ENCODE measurements at places on chromosomes 5 and 9.
A peak's percentile ranks its signal among the peaks of the same experiment; 100 is the strongest.

DNA sequence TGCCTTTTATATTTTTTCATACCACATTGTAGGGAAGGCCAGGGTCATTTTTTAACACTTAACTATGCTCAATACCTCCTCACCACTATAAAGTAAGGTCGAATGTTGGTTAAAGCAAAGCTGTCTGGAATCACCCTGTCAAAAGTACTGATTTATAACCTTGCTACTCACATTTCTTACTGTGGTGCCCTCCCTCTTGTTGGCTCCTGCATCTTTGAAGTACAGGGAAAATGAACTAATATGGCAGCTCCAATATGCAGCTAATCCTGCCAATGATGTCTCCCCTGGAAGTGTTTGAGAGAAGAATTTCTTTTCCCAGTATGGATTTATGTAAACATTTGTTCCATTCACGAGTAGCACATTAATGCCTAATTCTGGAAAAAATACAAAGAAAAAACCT is 108.4 kb upstream of the RPS23 start:
- DNase-seq, result peak; percentile 46

DNA sequence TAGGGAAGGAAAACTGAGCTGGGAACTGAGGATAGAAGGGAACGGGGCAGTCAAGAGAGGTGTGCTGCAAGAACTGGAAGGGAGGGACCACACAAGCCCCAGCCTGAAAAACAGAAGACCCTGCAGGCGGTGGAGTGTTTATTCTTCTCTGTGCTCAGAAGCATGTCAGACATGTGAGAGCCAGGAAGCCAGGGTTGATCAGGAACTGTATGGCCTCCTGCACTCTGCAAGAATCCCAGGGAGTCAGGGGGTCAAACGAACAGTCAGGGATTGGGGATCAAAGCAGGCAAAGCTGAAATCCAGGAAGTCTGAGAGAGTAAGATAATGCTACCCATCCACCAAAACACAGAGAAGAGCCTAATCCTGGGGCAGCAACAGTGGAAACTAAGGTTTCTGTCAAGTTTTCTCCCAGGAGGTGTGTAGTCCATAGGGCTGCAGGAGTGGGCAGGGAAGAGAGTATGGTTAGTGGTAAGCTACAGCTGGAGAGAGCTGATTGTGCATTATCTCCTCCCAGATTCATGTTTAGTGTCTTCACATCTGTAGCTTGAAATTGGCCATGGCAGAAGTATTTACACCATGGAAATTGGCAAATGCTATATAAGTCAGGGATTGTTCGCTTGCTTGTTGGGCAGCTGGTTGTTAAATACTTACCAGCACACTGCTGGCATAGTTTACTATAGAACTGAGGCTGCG is 115.4 kb upstream of the SLC44A1 start:
- DNase-seq, result no peak

DNA sequence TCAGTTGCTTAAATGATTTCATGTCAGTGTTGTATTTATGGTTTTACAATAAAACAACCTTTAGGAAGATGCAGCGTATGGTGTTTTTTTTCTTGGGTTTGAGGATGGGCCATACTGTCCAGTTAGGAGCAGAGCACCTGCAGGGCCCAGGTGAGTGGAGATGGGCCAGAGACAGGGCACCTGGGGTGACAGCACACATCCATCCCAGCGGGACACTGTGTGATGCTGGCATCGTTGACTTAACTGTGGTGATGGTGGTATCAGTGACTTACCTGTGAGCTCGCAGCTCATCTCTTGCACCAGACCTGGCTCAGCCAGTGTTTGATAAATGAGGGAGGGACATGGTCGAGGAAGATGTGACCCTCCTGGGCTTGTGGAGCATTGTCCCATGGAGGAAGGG is 21.6 kb downstream of the AMBP start:
- DNase-seq, result no peak

DNA sequence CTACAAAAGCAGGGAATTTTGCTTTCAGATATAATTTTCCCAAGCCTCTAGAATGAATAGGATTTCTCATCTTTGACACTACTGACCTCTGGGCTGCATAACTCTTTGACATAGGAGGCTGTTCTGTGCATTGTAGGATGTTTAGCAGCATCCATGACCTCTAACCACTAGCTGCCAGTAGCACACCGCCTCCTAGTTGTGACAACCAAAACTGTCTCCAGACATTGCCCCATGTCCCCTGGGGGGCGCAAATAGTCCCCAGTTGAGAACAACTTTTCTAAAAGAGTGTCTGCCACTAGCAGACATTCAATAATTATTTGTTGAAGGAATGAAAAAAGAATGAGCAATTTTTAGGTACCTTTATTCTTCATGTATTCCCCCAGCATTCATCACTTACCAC is 51.8 kb downstream of the POU4F3 start:
- no peak for DNase-seq

- no peak for DNase-seq
Observed at GRCh38 chr5:119078861-119079260, 8.0 kb downstream of the DMXL1 start.

- no peak for DNase-seq
Observed at GRCh38 chr5:59234236-59234635, 651.4 kb downstream of the RAB3C start.

GRCh38 chr9:107933097-107933496 is 443.5 kb upstream of the KLF4 start:
- DNase-seq, result no peak

DNA sequence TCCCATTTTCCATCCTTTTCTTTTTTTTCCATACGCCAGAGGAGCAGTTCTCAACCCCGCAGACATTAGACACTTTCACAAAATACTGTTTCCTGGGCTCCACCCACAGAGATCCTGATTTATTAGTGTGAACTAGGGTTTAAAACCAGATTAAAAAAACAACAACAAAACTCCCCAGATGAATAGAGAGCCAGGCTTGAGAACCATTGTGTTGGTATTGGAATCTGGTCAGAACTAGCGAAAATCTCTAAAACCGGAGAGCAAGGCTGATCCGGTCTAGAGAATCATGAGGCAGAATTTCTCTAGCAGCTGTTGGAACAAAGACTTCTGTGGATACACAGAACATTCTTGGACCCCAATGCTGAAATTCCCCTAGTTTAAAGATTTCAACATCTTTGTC is 173.0 kb downstream of the PCSK1 start:
- no peak for DNase-seq

DNA sequence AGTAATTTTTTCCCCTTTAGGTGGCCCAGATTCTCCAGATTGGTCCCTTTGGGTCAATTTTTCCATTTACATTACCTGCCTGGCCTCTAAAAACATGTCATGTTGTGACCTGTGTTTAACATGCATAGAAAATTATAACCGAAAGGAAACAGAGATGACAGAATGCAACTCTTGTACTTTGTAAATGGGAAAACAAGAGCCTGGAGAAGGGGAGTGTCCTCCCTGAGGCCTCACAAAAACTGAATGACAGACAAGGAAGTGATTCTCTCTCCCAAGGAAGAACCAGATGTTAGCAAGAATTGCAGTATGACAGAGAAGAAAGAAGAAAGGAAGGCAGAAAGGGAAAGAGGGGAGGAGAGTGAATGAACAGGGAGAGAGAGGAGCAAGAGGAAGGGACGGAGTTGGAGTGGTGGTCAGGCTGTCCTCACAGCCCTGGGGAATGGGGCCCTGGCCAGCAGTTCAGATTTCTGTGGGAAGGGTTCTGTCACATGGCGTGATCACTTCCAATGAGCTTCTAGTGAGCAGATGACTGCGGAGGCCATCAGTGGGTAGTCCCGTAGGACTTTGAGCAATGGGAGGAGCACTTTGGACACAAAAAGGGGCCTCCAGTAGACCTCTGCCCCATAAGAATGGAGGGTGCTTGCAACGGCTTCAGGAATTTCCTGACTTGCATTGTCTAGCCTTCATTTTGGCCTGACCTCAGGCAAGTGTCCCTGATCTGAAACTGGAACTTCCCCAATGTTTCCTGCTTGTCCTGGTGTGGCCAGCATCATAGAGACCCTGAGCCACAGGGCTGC is 31.6 kb downstream of the ABLIM3 start:
- DNase-seq, result no peak

DNA sequence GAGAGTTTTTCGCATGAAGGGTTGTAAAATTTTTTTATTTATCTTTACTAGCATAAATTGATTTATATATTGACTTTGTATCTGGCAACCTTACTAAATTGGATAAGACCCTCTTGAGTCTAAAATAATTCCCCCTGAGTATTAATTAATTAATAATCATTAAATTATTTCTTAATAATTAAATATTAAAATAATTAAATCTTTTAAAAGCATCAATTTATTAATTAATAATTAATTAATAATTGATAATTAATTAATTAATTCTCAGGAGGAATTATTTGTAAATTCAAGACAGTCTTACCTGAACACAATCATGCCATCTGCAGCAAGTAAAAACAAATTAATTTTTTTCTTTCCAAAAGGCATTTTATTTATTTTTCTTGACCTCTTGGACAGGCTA is 370.4 kb upstream of the PTPRD start:
- DNase-seq, result no peak

DNA sequence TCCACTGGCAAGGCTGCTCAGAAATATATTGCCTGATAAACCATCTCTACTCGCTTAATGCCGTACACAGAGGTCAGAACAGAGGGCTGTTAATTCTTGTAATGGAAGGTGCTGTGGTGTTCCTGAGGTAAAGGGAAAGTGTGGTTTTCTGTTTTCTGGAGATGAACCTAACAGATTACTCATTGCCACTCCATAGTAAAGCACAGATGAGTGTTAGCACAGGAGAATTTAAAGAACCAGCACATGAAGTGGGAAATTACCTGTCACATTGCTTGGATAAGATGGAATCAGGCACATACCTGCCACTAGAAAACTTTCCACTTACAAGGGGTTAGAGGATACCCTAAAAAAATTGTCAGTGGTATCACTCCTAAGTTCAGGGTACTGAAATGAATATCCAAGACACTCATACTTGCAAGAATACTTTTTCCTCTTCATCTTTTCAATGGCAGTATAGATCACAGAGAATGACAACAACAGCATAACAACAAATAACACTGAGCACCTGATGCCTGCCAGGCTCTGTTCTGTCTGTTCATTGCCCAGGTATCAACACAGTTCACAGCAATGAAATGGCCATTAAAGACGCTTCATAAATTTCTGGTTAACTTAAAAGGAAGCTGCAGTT is 152.9 kb upstream of the GNA14 start:
- no peak for DNase-seq

DNA sequence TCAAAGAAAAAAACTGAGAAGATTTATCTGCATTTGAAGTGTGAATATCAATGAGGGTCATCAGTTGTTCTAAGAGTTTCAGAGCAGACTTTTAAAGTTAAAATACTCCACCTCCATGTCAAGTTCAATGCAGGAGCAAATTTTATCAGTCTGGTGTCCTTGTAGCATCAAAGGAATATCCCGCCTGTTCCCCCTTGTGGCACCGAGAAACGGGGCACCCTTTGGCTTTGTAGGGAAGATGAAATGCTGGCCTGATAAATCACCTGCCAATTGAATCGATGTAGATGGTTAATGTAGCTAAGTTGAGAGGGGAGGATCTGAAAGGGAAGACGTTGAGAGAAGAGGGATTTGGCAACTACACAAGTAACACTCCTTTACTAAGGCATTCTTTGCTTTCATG is 714.5 kb downstream of the EFNA5 start:
- no peak for DNase-seq

DNA sequence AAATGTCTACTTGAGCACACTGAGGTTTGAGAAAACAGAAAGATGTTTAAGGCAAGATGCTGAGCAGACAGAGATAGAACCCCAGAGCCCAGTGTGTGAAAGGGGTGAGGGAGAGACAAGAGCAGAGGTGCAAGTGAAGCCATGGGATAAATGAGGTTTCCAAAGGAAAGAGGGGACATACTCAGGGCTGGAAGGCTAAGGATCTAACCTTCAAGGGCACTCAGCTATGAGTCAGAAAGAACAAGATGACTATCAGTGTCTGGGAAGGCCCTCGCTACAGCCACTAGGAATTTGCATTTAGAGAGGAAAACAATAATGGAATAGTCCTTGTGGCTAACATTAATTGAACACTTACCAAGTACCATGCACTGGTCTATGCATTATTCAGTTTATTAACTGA is 113.7 kb downstream of the HTR4 start:
- no peak for DNase-seq

- no peak for DNase-seq
Observed at GRCh38 chr9:125137200-125137599, 6.1 kb downstream of the SCAI start.

DNA sequence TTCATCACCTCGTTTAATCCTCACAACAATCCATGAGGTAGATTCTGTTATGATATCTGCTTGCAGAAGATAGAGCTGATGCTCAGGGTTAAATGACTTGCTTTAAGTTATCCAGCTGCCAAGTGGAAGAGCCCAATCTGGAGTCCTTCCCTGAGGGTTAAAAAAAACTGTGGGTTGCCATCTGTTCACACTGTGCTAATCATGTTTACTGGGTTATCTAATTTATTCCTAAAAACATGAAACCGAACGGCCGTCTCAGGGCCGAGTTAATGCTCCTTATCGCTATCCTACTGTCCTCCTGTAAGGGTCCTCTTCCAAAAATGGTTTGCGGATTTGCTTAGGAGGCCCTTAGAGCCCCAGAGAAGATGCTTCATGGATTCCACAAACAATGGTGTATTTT is 153.3 kb downstream of the YIPF5 start:
- no peak for DNase-seq

DNA sequence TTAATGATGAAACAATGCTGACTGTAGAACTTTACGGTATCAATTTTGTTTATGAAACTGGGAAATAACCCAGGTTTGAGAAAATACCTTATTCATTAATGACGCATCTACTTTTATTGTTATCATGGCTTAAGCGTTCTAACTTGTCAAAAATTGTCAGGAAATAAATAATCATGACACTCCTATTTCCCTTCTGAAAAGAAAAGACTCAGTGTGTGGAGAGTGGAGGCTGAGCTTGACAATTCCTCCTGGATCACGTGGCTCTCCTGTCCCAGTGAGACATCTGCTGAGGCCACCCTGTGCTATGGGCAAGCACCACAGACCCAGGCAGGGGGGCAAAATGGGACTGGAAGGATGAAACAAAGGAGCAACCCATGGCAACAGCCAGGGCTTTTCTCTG is 466.4 kb downstream of the ZNF608 start:
- no peak for DNase-seq

- DNase-seq, result no peak
Observed at GRCh38 chr5:168740811-168741213, 161.6 kb upstream of the PANK3 start.

All from DMS79 treated with DMSO at 0.1 percent for 48 hours (cell line).